ENCODE measurements at places on chromosomes 1 and 21. TPM values are rescaled to one million over a fixed set of nuclear protein-coding genes. Genes with fewer than 3 reads are reported as not detected.

The SYPL2 gene
- total RNA-seq = not detected

The TFF3 gene
- total RNA-seq = 0.64 TPM

The AKT3 gene
- total RNA-seq = 7.9 TPM

The KLHL21 gene
- 30.2 TPM for total RNA-seq

The ADGRL4 gene
- total RNA-seq = not detected

The PRUNE1 gene
- total RNA-seq = 6.9 TPM

The BCL2L15 gene
- 1.0 TPM for total RNA-seq

The NUDT4B gene
- total RNA-seq = 2.6 TPM

The RO60 gene
- 140 TPM for total RNA-seq

The MAP3K21 gene
- 6.9 TPM for total RNA-seq

The CRNN gene
- 6.6 TPM for total RNA-seq

The CELA3B gene
- not detected for total RNA-seq

The UBE2J2 gene
- total RNA-seq = 41.3 TPM

The SMG7 gene
- total RNA-seq = 18.3 TPM

The FAM177B gene
- total RNA-seq = not detected

The CLCA4 gene
- total RNA-seq = 45.8 TPM

The WDR64 gene
- total RNA-seq = not detected

The CRYBG2 gene
- total RNA-seq = 19.5 TPM

The F13B gene
- not detected for total RNA-seq

The AMY1B gene
- total RNA-seq = not detected

The KLHDC9 gene
- total RNA-seq = 1.3 TPM

The CFAP141 gene
- total RNA-seq = not detected

The SEC16B gene
- total RNA-seq = 0.26 TPM

The NPR1 gene
- total RNA-seq = under 0.01 TPM

The NOS1AP gene
- total RNA-seq = 0.26 TPM

The RGS13 gene
- not detected for total RNA-seq

The GPA33 gene
- total RNA-seq = not detected

The SPATA21 gene
- not detected for total RNA-seq

The LCE1B gene
- total RNA-seq = not detected

The OR2T29 gene
- total RNA-seq = not detected

The ZSWIM5 gene
- total RNA-seq = under 0.01 TPM

The OR2T35 gene
- not detected for total RNA-seq

The RHD gene
- total RNA-seq = not detected

The UBE2G2 gene
- total RNA-seq = 67.4 TPM

The TINAGL1 gene
- 154 TPM for total RNA-seq

The GTF2B gene
- total RNA-seq = 40.8 TPM

The PAPPA2 gene
- 8.7 TPM for total RNA-seq

The MPZ gene
- total RNA-seq = under 0.01 TPM

The SYTL1 gene
- 86.3 TPM for total RNA-seq

The CYP4Z1 gene
- total RNA-seq = not detected

The FMO4 gene
- 0.79 TPM for total RNA-seq

The MAEL gene
- not detected for total RNA-seq

The TSPEAR gene
- not detected for total RNA-seq

The GJA5 gene
- total RNA-seq = 0.13 TPM

The LCE1F gene
- not detected for total RNA-seq

The ICOSLG gene
- 0.26 TPM for total RNA-seq

The LAD1 gene
- total RNA-seq = 220 TPM

The GRIK1 gene
- not detected for total RNA-seq

The FMO3 gene
- total RNA-seq = not detected

The TSPAN1 gene
- total RNA-seq = 49.4 TPM

The PBXIP1 gene
- total RNA-seq = 28.3 TPM

The TNFRSF14 gene
- total RNA-seq = 10.4 TPM

The RSBN1 gene
- total RNA-seq = 12.9 TPM

Data from bronchial epithelial cell (primary cell).